Urinary bladder (tissue), 4 donors: ENCODE measurements at places on chromosomes 2 and 18.

DNA sequence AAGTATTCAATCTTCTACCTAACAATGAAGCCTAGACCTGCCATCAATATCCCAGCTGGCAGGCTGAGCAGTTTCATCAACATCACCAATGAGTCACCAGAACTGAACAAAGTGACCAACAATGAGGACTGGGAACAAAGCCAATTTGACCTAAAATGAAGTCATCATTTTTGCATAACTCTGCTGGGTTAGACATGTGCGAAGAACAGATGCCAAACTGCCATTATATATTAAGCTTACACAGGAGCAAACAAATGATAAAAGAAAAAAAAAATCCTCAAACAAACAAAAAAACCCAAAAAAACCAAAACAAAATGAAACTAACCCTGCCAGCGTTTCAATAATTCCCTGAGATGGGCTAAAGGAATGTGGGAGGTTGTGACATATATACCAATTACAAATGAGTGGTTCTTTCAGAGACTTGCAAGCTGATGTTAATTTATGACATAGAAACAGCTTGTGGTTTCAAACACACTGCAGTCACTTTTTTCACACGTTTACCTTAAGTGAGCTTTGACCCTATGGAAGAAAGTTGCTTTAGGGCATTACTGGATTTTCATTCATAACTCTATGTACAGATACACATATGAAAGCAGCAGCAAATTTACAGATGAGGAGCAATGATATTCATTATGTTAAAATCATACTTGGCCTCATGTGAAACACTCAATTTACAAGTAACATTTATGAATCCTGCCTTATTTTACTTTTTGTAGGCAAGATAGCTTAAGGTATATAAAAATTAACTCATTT, 56.9 kb upstream of the CCDC141 start:
- DNase-seq: no peak

GRCh38 chr2:28623582-28624405, 127.8 kb upstream of the PPP1CB start:
- no peak for DNase-seq

DNA sequence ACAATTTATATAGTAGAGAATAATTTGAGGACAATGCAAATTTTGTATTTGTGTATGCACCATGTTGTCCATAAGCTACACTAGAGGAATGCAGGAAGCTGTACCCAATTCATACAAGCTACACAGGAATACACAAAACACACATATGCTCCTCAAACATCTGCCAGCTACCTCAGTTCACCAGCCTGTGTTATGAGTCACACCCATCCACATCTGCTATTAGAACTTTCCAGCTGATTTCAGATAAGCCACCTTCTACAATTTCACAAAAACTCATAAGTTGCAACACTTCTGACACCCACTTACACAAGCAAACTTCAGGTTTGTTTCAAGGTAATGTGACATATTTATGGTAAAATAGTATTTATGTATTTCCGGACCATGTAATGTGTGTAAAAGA, 438.9 kb downstream of the SATB2 start:
- DNase-seq: no peak

GRCh38 chr2:47720036-47720435, 62.9 kb upstream of the MSH6 start:
- no peak for DNase-seq

DNA sequence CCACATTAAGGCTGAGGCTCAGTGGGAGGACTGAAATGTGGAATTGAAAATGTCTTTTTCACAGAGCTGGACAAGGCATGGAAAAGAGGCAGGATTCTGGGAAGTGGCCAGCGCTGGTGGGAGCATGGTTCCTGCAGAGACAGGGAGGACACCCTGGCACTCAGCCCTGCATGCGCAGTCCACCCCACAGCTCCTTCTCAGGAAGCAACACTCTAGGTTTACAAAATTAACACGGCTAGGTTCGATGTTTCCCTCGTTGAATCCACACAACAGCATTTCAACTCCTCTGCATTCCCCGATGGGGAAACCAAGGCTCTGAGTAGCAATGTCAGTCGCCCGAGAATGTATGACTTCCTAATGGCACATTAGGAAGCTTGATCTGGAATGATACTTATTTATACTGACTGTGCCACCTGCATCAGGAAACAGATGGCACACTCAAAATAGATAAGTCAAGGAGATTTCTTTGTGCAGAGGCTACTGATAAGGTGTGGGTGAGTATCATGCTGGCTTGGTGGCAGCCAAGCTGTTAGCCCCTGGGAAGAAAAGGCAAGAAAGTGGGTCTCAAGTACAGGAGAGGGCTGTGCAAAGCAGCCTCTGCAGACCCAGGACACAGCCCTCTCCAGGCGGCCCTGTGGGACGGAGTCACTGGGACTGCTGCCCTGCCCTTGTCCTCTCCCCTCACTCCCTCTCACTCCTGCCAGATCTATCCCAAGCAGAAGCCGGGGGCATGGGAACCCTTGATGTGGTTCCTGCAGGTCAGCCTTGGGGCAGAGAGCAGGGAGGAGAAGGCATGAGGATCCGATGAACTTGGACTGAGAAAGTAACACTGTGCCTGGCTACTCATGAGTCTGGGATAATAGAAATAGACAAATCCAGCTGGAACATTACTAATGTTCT, 158.4 kb upstream of the FHL2 start:
- DNase-seq: no peak

GRCh38 chr18:8871489-8871888, 166.1 kb downstream of the MTCL1 start:
- no peak for DNase-seq

DNA sequence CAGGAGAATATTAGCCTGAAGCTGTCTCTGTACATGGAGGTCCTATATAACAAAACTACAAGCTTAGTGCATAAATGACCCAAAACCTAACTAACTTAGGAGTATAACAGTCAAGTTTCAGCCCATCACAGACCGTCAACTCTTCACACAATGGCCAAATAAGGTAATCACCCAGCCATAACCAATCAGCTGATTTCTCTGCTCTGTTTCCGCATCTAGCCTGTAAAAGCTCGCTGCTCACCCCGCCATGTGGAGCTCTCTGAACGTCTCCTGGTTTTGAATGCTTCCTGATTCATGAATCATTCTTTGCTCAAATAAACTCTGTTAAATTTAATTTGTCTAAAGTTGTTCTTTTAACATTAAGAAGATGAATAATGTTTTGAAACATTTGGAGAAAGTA, 593.6 kb downstream of the TMX3 start:
- no peak for DNase-seq
